Inflammatory macrophage treated with lipopolysaccharide for 4 hours (primary cell): ENCODE measurements at places on chromosomes 4 and X.

GRCh38 chrX:20217271-20217670 is 49.4 kb downstream of the RPS6KA3 start:
- peak; percentile 52 for DNase-seq

DNA sequence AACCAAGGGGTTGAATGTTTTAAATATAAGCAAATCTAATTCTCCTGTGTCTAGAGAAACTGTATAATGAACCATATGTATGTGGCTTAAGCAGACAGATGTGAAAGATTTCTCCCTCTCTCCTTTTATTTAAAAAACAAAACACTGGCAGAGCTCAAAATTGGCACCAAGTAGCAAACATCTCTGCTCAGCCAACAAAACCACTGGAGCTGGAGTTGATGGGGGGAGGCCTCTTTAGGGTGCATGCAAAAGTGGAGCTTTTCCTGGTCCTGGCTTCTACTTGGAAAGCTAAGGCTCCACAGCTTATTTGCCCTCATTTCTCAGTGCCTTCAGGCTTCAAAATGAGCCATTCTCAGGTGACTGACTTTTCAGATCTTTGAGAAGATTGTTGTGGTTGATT is 95.6 kb downstream of the REPS2 start:
- no peak for DNase-seq

- no peak for DNase-seq
Measured at GRCh38 chrX:41824551-41824950, 98.8 kb downstream of the CASK start.

DNA sequence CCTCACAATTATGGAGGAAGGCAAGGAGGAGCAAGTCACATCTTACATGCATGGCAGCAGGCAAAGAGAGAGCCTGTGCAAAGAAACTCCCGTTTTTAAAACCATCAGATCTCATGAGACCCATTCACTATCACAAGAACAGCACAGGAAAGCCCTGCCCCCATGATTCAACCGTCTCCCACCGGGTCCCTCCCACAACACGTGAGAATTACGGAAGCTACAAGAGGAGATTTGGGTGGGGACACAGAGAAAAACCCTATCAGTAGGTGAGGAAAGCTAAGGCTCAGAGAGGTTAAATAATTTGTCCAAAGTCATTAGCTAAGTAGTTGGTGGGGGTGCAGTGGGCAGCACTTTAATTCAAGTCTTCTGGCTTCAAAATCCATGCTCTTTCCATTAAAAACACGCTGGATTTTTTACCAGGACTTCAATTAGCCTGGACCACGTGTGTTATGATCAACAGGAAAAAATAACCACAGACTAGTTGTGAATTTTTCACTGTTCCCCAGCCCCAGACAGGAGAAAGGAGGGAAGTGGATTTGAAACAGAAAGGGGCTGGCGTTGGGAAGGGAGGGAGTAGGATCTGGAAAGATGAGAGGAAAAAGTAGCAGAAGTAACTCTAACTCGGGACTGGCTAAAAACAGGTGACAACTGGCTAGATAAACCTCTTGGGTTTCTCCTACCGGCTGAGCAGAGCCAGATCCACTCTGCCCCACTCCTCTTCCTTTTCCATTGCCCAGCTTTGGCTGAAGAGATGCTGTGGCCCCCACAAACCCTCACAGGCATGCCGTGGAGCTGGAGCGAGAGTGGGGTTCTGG is 986 bp downstream of the MTMR8 start:
- no peak for DNase-seq

- peak; percentile 65 for DNase-seq
Measured at GRCh38 chr4:2535376-2536192, 863 bp upstream of the FAM193A start.

DNA sequence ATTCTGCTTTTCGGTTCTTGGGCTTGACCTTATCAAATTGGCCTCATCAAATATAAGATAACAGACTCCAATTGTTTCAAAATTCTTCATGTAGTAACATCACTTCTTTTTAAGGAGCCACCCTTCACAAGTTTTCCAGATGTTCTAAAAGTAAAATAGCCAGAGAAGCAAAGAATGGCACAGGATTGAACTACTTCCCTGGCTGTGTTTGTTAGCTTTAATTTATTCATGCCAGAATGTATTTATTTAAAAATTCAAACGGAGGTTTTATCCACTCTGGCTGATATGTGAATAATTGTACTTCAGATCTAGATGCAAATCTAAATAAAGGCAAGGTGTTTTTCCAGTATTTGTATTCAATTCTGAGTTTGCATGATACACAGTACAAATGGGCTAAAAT is 581.3 kb upstream of the TENM3 start:
- DNase-seq = no peak

DNA sequence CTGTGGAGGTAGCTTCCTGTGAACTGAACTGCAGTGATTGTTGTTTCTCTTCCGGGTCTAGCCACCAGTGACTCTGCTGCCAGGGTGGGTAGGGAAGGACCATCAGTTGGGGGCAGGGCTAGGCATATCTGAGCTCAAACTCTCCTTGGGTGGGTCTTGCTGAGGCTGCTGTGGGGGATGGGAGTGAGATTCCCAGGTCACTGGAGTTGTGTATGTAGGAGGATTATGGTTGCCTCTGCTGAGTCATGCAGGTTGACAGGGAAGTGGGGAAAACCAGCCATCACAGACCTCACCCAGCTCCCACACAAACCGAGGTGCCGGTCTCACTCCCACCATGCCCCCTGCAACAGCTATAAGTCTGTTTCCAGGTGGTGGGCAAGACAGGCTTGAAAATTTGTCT is 1937.8 kb downstream of the PCDH7 start:
- no peak for DNase-seq
